A549 treated with dexamethasone at 1 μM for 4 hours (cell line): ENCODE measurements at places on chromosomes 1 and 21. TPM values are rescaled to one million over a fixed set of nuclear protein-coding genes. Genes with fewer than 3 reads are reported as not detected.

The CRYBG2 gene
- 1.1 to 2.1 TPM (median 1.5 TPM) in 5 replicates for total RNA-seq

The OPRD1 gene
- total RNA-seq: 0.01 to 0.02 TPM (median 0.02 TPM) in 4 of 5 replicates, not detected in the other

The NUF2 gene
- 23.4 to 29.2 TPM (median 24.5 TPM) in 5 replicates for total RNA-seq

The MROH9 gene
- total RNA-seq: not detected in 5 replicates

The KRTAP12-2 gene
- total RNA-seq: not detected in 5 replicates

The TFF1 gene
- 19.2 to 34.3 TPM (median 22.6 TPM) in 5 replicates for total RNA-seq

The ALX3 gene
- not detected in 5 replicates for total RNA-seq

The AUNIP gene
- total RNA-seq: 8.9 to 10.3 TPM (median 9.5 TPM) in 5 replicates

The CEPT1 gene
- total RNA-seq: 11.4 to 15.3 TPM (median 14.1 TPM) in 5 replicates

The DNASE2B gene
- 0.10 TPM in 1 of 5 replicates, not detected in the others for total RNA-seq
